ENCODE measurements at places on chromosomes 2 and 18.

GRCh38 chr2:240769096-240769495 lies 50.9 kb downstream of the KIF1A start:
- no peak for DNase-seq

- DNase-seq = no peak
These were observed 54.5 kb upstream of the SPAG16 start for GRCh38 chr2:213229814-213230213.

DNA sequence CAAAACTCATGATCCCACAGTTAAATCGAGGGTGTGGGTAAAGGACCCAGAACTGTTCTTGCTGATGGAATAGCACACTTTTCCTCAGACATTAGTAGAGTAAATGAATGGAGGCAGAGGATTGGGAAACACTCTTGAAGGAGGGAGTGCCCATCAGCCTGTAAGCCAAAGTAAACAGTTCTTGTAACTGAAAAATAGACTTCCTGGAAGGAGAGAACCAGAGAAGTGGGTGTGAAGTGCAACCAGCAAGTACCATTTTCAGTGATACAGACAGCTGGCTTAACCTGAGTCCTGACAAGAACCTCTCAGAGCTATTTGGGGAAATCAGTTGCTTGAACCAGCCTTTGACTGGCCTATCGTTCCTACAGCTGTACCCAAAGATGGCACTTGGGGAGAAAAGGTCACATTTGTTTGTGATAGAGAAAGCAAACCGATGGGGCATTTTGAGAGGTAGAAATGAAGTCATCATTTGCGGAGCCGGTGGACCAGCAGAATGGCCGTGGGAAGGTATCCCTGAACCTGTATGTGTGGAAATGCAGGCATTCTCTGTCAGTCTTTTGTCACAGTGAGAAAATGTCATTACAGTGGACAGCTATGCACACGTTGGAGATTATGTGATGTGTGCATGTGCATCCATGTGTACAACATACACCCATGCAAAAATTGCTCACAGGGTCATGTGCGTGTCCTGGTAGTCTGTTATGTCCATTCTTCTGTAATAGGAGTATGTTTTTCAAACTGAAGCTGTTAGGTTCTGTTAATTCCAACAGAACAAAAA lies 17.8 kb downstream of the CRIM1 start:
- no peak for DNase-seq

- peak; percentile 53 for DNase-seq
These were observed 136.8 kb upstream of the ID2 start for GRCh38 chr2:8544786-8545694.

DNA sequence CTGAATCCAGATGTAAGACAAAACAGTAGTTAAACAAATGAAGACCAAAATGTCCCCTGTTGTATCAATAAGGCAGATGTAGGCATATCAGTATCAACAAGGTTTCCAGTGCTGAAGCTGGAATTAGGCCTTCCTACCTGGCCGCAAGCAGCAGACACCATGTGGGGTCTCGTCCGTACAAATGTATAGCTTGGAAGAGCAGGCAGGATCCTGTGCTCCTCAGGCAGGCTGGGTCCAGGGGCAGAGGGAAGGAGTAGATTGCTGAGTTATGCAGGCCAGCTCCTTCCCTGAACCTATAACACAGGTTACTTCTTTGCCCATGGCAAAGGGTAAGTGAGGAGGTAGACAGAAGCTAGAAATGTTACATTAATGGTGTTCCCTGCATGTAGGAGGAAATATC lies 23.5 kb downstream of the NTSR2 start:
- DNase-seq = no peak

GRCh38 chr2:170314744-170315447 lies 136.9 kb downstream of the MYO3B start:
- no peak for DNase-seq

DNA sequence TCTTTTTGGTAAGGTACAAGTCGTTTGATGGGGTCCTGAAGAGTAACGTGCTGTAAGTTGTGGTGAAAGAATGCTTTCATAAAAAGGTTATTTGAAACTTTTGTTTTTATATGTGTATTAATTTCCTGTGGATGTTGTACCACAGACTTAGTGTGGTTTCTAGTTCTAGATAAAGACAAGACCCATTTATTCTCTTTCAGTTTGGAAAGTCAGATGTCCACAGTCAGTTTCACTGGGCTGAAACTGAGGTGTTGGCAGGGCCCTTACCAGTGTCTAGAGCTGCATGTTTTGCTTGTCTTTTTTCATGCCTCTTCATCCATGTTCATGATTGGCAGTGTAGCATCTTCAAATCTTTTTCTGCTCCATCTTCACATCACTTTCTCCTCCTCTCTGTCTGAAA lies 22.1 kb upstream of the DOCK10 start:
- DNase-seq = no peak

- DNase-seq = no peak
These were observed 117.0 kb upstream of the EML6 start for GRCh38 chr2:54606393-54606958.

- no peak for DNase-seq
These were observed 176.4 kb downstream of the AGAP1 start for GRCh38 chr2:235669983-235670962.

- DNase-seq = no peak
These were observed 105.4 kb downstream of the ETAA1 start for GRCh38 chr2:67502346-67503065.

DNA sequence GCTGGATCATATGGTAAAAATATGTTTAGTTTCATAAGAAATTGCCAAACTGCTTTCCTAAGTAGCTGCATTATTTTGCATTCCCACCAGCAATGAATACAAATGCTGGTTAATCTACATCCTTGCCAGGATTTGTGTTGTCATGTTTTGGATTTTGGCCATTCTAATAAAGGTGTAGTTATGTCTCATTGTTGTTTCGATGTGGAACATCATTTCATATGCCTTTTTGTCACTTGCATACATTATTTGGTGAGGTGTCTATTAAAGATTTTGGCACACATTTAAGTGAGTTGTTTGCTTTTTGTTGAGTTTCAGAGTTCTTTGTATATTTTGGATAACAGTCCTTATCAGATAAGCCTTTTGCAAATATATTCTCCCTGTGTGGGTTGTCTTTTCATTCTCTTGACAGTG lies 299.2 kb upstream of the TFPI start:
- DNase-seq = no peak

- DNase-seq = no peak
These were observed 65.3 kb downstream of the CXCR4 start for GRCh38 chr2:136052369-136053362.

- DNase-seq = no peak
These were observed 67.5 kb downstream of the CDH20 start for GRCh38 chr18:61400716-61401115.

DNA sequence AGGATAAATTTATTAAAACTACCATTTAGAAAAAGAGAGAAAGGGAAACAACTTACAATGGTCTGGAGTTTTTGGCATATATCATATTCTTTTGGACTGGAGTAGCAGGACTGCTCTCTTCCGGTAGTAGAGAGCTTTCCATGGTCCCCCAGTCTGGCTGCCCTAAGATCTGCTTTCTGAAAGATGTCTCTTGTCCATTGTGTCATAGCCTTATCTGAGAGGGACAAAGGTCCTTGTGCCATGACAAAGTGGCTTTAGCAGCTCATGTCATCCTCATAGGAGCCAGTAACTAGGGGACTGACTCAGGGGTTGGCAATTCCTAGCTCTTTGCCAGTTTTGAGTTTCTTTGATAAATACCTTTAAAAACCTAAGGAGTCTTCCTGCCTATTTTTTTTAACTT lies 505.5 kb upstream of the ZEB2 start:
- DNase-seq = no peak

- DNase-seq = no peak
These were observed 26.5 kb downstream of the KCNE4 start for GRCh38 chr2:223078482-223078881.

DNA sequence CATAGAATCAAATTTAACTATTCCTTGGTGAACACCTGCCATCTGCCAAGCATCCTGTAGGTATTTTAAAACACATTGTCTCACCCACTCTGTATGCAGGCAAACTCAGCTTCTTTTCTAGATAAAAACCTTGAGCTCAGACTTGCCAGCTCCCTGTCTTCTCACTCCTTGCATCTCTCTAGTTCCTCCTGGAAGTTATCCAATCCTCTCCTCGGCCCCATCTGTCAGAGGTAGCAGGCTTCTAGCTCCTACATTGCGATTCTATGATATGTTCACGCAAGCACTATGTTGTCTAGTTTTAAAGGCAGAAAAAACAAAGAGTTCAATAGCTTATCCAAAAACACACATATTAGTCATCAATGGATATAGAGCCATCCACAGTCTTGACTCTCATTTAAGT lies 67.0 kb upstream of the APCDD1 start:
- no peak for DNase-seq

DNA sequence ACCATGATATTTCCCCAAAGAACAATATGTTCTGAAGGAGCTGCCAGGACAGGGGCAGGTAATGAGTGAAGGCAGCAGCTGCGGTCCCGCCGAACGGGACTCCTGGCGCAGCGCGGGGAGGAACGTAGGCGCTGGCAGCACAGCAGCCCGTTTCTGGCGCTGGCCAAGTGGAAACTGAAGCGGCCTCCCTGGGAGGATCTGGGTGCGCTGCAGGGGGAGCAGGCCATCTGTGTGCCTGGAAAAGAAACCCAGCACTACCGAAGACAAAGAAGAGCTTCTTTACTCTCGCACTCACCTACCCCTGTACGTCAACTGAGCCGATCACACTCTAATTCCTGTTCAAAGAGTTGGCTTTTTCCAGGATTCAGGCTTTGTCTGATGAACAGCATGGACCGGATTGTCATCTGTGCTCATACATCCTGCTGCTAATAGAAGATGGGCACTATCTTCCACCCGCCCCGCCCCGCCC lies 11.8 kb downstream of the G6PC2 start:
- no peak for DNase-seq

DNA sequence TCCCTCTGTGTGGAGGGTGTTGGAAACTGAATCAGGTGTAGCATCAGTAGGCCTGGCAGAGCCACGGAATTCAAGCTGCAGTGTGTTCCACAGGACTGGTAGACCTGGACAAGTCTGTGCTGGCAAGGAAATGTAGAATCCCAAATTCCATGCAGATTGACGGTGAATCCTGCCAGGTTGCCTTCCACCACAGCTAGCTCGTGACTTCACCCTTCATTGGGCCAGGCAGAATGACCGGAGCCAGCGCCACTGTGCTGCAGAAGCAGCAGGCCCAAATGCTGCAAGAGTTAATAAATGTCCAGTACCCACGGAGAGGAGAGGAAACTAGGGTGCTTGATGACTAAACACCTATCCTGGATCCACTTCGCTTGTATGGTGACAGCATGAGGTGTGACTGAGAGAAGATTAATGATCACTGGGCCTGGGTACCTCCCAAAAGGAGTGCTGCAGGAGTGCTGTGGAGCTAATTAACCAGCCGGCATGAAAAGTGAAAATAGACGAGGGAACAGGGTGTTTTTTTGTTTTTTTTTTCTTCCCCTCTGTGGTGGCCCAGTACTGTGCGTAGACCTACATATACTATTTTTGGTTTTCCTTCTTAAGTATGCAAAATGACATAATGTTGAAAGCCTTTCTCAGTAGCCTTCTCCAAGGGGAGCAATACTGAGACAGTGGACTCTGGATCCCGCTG lies 122.2 kb downstream of the TANC1 start:
- DNase-seq = no peak

DNA sequence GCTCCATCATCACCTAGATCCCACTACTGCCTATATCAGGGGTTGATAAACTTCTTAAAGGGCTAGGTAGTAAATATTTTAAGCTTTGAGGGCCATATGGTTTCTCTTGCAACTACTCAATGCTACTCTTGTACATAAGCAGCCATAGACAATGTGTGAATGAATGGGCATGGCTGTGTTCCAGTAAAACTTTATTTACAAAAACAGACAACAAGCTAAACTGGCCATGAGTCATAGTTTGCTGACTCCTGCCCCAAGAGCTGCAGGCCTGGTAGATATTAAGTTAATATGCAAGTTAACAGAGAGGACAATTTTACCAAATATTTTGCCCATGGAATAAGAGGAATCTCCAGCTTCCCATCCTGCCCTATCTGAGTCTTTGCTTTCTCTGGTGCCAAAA lies 29.8 kb upstream of the MYO3B start:
- no peak for DNase-seq

- DNase-seq = no peak
These were observed 300.8 kb upstream of the MEX3C start for GRCh38 chr18:51498085-51498855.

DNA sequence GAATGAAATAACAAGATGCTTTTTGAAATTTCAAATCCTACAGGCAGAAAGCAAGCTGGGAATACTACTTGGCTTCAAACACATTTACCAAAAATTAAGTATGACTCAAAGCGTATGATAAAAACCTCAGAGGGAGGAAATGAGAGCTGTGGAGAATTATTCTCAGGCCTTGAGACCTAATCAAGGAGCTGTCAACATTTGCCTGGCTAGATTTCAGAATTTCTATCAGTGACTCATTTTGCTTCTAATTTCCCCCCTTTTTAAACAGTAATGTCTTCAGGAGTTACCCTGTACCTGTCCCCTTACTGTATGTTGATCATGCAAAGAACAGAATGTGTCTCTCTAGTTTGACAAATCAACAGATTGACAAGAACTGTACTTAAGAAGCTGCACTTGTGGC lies 1324.5 kb upstream of the DDX18 start:
- DNase-seq = no peak

DNA sequence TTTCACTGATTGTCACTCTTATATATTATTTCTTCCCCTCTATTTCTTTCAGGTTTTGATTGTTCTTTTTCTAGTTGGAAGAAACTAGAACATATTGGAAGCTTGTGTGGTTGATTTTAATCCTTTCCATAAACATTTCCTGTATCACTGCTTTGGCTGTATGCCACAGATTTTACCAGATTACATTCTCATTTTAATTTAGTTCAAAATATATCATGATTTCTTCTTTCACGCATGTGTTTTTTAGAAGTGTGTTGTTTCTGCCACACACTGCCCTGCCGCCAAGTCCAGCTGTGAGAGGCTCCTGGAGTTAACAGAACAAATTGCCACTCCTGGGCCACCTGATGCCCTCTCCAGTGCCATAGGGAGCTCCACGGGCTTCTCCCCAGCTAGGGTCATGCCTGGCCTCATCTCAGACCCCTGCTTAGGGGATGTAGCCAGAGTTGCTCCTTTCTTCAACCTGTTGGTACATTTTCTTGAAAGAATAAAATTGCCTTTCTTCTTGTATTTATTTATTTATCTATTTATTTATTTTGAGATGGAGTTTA lies 206.2 kb upstream of the COPS8 start:
- no peak for DNase-seq

GRCh38 chr2:3174626-3175567 lies 202.7 kb downstream of the EIPR1 start:
- no peak for DNase-seq

GRCh38 chr18:73869182-73869581 lies 278.5 kb downstream of the FBXO15 start:
- no peak for DNase-seq

GRCh38 chr2:149606251-149606811 lies 18.8 kb upstream of the MMADHC start:
- no peak for DNase-seq

- no peak for DNase-seq
These were observed 35.0 kb upstream of the GLI2 start for GRCh38 chr2:120700659-120701058.

- DNase-seq = no peak
These were observed 20.9 kb upstream of the SLC66A3 start for GRCh38 chr2:11134349-11134748.

GRCh38 chr2:178819147-178819875 lies 12.1 kb upstream of the TTN start:
- no peak for DNase-seq
